ENCODE measurements at places on chromosomes 6 and 20.

GRCh38 chr6:650098-650497, 6.8 kb downstream of the HUS1B start:
- no peak for DNase-seq

DNA sequence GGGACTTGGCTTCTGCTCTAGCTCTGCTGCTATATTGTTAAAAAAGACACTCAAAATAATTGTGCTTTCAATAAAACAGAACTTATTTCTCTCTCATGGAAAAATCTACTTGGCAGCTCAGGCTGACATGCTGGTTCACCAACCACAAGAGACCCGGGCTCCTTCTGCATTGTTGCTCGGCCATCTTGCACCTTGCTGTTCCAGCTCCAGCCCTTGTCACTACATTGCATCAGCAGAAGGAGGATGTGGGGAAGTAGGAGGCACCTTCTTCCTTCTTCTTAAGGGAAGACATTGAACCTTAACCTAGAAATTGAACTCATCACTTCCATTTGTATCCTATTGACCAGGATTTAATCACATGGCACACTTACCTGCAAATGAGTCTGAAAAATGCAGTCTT, 6.6 kb upstream of the C20orf202 start:
- DNase-seq: no peak

DNA sequence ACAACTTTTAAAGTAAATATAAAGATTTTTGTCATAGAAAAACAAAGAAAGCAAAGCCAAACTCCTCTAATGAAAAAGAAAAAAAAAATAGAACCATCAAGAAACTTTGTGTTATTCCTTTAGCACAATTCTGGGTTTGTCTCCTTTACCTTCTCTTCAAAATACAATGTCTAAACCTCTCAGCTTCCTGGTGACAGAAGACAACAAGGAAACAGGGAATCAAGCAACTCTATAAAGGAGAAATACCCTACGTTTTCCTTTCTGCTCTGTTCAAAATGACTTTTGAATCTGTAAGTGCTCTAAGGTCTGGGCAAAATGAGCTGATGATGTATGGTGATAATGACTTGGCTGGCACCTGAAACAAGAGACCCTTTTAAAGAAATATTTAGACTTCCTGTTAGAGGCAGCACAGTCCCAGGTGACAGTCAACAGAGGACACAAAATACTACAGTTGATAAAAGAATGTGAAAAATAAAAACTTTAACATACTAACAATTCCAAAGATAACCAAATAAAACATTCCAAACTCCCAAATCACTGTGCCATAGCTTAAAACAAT, 101.4 kb downstream of the PRDM1 start:
- DNase-seq: no peak

GRCh38 chr6:16432075-16433032, 194.0 kb downstream of the GMPR start:
- DNase-seq: no peak

DNA sequence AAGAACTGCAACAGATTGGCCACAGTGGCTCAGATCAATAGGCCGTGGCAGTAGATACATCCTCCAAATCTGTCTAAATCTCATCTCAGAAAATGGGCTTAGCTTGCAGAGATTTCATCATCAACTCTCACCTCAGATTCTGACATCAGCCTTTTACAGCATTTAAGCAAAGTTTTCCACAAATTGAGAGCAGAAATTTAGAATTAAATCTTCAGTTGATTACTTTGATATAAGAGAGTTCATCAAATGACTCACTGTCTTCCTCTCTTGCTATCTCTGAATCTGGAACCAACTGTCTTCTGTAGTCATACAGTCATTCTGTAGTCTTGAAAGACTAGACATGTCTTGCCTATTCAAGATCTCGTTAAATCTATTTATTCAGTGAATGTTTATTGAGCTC, 45.2 kb upstream of the CTAGE9 start:
- DNase-seq: no peak
